ENCODE measurements at places on chromosomes 3 and 15.

DNA sequence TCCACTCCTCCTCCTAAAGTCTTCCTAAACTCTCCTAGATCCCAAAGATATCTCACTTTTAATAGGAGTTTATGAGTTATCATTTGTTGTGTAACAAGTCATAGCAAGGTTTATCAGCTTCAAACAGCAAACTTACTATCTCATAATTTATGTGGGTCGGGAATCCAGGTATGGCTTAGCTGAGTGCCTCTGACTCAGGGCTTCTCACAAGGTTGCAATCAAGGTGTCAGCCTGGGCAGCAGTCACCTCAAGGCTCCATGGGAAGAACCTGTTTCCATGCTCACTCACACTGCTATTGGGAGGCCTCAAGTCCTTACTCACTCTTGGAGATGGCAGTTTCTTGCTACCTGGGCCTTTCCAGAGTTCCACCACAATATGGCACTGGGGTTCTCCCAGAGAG, 889.8 kb downstream of the MCTP2 start:
- no peak for DNase-seq

- no peak for DNase-seq
Observed at GRCh38 chr3:102664126-102664525, 229.3 kb downstream of the ZPLD1 start.

DNA sequence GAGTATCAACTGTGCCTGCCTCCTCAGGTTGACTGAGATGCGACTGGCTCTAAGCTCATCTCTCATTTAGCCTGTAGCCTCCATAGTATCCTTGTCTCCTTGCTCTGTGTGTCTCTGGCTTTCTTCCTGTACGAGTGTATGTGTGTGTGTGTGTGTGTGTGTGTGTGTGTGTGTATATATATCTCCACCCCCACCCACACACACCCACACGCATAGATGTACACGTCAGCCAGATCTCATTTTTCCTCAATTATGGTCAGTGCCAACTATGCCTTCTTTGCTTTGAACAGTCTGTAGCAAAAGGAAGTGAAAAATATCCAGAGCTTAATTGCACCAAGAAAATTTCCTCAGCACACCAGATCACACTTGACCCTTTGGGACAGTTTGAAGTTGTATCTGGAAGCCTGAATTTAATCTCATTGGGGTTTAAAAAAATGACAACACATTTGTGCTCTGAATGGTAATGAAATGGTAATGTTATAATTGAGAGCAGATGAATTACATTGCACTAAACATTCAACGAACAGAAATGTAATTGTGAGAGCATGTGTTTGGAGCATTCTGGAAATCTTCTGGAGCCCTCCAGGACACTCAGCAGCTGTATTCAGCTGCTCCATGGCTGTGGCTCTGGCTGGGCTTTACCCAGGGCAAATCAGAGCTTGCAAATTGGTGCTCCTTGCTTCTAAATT, 63.6 kb downstream of the RYR3 start:
- DNase-seq = no peak

- DNase-seq = no peak
Observed at GRCh38 chr15:72358650-72359171, 17.1 kb downstream of the HEXA start.

Data from stimulated activated CD8-positive, alpha-beta memory T cell treated with anti-CD3 and anti-CD28 coated beads, Interleukin-4, amount 100 ng/mL, for 1 hour (primary cell).